Astrocyte of the cerebellum (primary cell): ENCODE measurements at places on chromosomes 6 and 20.

DNA sequence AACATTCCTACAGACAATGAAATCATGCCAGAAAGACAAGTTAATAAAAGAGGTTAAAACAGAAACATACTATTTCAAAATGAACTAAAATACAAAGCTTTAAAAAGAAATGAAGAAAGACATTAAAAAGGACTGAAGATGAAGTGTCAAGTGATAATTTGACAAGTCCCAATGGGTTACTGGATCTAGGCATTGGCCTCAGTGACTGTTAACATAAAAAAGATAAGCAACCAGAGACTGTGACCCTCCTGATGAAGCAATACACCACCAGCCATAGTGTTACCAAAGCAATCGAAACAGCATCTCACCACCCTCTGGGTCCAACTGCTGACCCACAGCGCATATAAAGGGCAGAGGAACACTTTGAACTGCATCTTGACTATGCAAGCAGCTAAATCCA is 130.3 kb downstream of the FIG4 start:
- DNase-seq = no peak

GRCh38 chr6:126608681-126609080 is 268.8 kb downstream of the CENPW start:
- DNase-seq = no peak

- no peak for DNase-seq
Observed at GRCh38 chr6:5078121-5078669, 6.9 kb upstream of the PPP1R3G start.

DNA sequence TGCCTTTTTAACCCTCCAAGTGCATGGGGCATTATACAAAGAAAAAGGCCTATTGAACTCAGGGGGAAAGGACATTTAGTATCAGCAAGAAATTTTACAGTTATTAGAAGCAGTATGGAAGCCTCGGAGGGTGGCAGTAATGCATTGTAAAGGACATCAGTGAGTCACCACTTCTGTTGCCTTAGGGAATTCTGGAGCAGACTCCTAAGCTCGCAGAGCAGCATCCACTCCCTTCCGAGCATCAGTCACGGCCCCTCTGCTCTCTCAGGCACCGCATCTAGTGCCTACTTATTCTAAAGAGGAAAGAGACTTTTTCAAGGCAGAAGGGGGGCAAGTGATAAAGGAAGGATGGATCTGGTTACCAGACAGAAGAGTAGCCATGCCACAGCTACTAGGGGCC is 296.5 kb downstream of the RNGTT start:
- DNase-seq = no peak

GRCh38 chr6:70390067-70390466 is 23.2 kb upstream of the FAM135A start:
- DNase-seq = no peak

- DNase-seq = peak; percentile 90
Observed at GRCh38 chr6:135535989-135536414, 38.5 kb upstream of the AHI1 start.

- DNase-seq = no peak
Observed at GRCh38 chr6:1009103-1009502, 302.8 kb upstream of the FOXQ1 start.

DNA sequence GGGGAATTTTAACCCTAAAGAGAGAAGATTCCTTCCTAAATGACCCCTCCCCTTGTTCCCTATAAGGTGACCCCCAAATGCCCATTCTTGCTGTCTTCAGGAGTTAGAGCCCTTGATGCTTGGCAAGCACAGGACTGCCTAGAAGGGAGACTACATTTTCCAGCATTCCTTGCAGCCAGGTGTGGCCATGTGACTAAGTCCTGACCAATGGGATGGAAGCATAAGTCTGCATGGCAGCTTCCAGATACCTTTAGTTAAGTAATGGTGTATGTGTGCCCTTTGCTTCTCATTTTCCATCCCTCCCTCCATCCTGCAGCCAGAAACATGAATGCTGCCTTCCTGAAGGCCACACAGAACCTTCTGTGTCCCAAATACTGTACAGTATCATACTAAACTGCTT is 5.5 kb downstream of the BFSP1 start:
- no peak for DNase-seq

- DNase-seq = no peak
Observed at GRCh38 chr6:37785002-37785662, 34.4 kb upstream of the ZFAND3 start.

- DNase-seq = no peak
Observed at GRCh38 chr6:95693108-95693507, 115.8 kb downstream of the MANEA start.

GRCh38 chr6:169966312-169967181 is 215.1 kb downstream of the ERMARD start:
- DNase-seq = no peak

DNA sequence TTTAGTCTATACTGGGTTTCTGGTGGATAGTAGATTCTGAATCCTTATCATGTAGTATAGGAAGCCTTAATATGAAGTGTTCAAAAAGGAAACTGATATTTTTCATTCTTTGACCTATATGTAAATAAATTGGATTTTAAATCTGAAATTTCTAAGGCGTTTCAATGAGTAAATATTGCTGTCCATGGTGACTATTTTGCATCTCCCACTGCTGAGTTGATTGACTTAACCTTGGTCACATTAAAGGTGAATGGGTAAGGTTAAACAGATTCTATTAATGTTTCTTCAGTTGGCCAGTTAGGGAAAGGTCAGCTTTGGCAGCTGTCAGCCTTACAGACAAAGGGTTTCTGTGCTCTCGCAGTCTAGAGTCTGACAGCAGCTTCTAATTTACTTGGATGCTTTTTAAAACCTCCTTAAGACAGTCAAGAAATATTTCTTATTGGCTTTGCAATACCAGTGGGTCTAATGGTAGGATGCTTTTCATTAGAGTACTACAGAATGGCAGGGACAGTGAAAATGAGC is 24.8 kb downstream of the PRIM2 start:
- DNase-seq = no peak

GRCh38 chr6:50463931-50464330 is 249.4 kb upstream of the TFAP2D start:
- DNase-seq = no peak

DNA sequence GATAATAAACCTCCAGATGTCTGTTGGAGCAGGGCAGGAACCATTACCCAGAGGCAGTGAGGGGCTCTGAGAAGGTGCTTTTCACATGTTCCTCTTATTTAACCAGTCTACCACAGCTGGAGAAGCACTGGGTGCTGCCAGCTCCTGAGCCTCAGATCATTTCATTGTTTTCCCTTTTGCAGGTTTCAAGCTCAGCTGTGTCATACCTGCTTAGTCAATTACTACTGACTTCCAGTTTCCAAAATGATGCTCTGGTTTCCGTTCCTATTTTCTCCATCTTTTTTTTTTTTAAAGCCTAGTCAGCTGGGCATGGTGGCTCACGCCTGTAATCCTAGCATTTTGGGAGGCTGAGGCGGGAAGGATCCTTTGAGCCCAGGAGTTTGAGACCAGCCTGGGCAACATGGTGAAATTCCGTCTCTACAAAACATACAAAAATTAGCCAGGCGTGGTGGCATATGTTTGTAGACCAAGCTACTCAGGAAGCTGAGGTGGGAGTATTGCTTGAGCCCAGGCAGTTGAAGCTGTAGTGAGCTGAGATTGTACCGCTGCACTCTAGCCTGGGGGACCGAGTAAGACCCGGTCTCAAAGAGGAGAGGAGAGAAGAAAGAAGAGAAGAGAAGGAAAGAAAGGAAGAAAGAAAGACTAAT is 6.7 kb downstream of the FLOT1 start:
- DNase-seq = no peak

DNA sequence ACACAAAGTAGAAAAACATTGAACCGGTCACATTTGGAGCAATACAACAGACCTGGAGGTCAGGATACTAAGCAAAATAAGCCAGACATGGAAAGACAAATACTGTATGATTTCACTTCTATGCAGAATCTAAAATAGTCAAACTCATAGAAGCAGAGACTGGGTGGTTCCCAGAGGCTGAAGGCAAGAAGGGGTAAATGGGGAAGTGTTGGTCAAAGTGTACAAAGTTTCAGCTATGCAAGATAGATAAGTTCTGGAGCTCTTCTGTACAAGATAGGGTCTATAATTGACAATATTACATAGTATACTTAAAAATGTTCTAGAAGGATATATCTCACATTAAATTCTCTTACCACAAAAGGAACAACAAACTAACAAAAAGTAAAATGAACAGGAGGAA is 70.3 kb downstream of the TMEM244 start:
- DNase-seq = no peak

- DNase-seq = no peak
Observed at GRCh38 chr6:169938262-169938701, 186.9 kb downstream of the ERMARD start.

GRCh38 chr20:58642441-58642840 is 8.6 kb upstream of the STX16 start:
- DNase-seq = no peak

- peak; percentile 95 for DNase-seq
Observed at GRCh38 chr6:148407372-148407771, 64.7 kb downstream of the SASH1 start.

- DNase-seq = peak; percentile 70
Observed at GRCh38 chr6:3194535-3195419, 32.7 kb downstream of the TUBB2B start.

DNA sequence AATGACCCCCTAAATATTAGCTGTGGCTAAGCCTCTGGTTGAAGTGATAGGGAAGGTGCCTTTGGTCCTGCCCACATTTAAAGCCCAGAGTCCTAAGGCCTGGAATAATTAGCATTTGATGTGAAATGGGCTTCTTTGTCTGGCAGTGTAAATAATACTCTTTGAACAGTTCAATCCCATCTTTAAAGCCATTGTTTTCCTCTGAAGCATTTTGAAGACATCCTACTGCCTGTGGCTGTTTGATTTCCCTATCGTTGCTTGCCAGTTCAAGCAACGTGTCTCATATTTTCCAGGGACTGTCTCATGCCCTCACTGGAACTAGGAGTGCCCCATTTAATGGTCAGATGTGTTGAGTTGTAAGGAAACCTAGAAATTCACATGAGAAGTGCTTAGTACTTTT is 89.3 kb upstream of the BTN3A2 start:
- no peak for DNase-seq

- DNase-seq = no peak
Observed at GRCh38 chr20:5923493-5923892, 26.8 kb downstream of the TRMT6 start.

DNA sequence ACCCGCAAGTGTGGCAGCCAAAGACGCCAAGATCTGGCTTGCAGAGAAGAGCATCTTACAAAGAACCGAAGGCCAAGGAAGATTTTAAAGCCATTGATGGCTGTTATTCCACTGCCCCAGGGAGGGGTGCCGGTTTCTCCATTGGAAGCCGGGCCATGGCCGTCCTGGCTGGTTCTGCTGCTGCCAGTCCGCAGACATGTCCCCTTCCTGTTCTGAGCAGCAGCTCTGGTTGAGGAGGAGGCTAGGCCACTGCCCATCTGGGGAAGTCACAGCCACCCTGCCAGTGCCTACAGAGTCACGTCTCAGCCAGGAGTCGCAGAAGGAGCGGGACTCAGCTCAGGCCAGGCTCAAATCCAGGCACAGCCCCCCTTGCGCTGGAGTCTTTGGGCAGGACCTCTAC is 42.6 kb upstream of the MRGBP start:
- no peak for DNase-seq

DNA sequence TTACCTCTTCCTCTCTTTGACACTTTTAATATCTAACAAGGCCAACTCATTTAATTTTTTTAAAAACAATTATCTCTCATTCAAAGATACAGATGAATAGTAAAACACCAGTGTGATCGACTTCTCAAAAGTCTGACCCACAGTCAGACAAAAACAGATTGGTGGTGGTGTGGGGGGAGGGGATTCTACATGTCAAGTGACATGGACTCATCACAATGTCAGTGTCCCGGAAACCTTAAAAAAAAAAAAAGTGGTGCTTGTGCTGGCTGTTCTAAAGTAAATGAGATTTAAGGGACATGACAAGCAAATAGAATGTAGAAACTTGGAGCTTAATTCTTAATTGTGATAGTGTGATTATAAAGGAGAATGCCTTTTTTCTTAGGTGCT is 16.3 kb upstream of the RFPL4B start:
- DNase-seq = no peak

DNA sequence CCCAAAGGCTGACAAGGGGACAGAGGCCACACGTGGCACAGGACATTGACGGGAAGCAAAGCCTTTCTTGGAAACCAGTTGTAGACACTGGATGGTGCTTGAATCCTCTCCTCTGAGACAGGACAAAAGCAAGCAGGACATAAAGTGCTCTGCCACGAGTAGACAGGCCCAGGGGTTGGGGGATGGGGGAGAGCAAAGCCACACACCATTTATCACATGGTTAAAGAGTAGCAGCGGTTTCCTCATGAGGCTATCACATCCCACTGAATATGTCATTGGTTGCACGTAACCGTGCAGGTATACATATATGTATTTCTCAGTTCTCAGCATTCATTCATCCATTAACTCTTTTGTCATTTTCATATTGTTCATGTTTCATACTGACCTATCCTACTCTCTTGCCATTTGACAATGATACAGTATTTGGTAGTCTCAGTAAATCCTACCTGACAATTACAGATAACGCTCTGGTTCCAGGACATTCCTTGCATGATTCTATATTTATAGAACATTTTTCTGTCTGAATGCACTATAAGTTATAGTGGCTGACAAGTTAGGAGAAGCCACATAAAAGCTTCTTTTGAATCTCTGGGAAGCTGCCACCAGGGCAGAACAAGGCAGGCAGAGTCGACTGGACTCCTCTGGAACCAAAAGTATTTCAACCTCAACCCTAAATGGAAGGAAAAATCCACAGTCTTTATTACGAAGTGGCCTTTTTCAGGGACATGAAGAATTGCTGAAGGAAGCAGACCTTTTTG is 23.5 kb downstream of the METTL24 start:
- DNase-seq = no peak
